ENCODE measurements at places on chromosomes 1 and 21.

DNA sequence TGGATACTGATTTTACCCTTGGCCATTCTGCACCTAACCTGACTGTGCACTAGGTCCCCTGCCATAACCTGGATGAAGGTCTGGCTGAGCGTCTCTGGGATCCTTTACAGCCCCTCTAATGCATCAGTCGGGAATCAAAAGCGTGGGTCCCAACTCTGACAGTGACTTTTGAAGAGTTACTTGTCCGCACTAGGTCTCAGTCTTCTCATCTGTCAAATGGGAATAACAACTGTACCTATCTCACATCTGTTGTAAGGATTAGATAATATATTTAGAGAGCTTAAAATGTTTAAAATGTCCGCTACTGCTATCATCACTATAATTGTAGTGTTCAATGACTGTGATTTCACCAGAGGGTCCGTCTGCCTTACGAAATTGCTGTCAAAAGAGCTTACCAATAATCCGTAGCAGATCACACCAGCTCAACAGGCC, 746 bp downstream of the TADA1 start:
- DNase-seq = no peak

GRCh38 chr1:55861676-55862340, 646.6 kb upstream of the USP24 start:
- DNase-seq = no peak

DNA sequence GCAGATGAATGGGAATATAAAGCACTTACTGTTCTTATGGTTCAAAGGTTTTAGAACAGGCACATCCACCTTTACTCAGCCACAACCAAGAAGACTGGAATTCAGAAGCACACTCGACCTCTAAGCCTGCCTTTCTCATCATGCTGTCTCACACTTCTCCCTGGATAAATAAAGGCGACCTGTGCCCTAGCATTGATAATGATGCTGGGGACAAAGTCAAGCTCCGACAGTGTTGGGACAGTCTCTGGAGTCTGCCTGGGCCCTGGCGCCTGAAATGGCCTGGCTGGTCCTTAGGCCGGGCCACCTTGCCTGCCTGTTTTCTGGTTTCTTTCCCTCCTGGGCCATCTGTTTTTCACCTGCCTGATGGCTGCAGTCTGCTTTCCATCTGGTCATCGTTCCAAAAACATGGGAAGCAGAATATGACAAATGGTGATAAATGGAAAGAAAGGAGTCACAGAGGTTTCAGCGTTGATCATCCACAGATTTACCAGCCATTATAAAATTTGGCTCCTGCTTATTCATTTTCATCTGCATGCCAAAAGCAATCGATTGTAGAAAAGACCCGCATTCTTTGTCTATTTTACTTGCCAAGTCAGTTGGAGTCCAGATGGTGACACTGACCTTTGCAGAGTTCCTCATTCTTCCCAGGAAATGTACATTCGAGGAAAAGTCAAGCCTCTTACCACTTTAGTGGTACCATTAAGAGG, 91.2 kb upstream of the KCNJ15 start:
- DNase-seq = no peak

- DNase-seq = no peak
These were observed 188.4 kb downstream of the NPHP4 start for GRCh38 chr1:5803851-5804250.

GRCh38 chr21:26747216-26747615, 98.0 kb downstream of the ADAMTS1 start:
- no peak for DNase-seq

DNA sequence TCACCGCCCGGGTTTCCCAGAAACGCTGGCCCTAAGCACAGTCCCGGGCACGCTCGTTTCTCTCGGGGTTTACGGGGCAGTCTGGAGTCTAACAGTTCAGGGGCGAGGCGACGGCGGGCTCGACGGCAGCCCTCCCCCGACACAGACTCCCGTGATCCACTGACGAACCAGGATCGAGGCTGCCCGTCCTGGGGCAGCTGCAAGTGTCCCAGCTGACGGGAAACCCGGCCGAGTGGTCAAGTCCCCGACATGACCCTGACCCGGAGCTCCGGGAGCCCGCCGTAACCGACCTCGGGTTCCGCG, 494 bp downstream of the UBE2J2 start:
- DNase-seq = no peak

DNA sequence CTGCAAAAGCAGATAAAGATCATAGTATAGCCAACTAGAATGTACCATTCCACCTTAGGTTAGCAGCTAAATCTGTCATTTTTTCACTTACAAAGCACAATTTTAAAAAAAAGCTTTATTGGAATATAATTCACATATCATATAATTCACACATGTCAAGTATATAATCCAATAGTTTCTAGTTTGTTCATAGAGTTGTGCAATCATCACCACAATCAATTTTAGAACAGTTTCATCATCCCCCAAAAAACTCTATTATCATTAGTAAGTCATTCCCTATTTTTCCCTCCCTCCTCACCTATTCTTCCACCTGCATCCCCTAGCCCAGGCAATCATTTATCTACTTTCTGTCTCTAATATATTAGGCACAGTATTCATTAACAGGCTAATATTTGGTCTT, 32.0 kb upstream of the INSL5 start:
- DNase-seq = no peak

DNA sequence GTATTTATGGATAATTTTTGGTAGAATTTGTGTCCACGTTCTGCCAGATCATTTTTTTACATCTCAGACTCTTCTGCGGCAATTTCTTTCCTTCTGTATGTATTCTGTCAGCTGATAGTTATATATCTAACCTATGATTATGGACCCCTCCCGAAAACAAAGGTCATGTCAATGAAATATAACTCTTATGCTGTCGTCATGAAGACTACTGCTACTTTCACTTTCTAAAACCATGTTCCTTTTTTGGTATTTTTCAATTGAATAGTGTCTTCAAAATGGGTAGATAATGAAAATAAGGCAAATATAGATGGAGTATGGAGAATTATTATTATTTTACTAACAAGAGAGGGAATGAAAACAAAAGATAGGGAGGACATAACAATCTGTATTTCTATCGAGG, 3.2 kb downstream of the ANGPTL1 start:
- no peak for DNase-seq

- DNase-seq = no peak
These were observed 151.6 kb downstream of the KCTD3 start for GRCh38 chr1:215718575-215719287.

DNA sequence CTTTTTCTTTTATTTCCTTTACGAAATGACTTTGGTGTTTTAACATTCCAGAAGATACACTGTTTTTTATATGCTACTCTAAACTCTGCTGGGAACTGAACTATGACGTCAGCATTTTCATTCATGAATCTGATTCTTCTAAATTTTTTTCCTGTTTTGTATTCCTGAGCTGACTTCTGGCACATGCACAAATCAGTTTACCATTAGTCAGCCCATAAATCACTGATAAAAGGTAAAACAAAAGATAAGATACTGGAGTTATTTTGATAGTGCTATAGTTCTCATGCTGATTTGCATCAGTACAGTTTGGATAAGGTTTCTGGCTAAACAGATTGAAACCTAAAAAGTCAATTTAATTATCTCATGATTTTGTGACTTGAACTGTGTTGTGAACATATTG, 10.4 kb downstream of the CAMTA1 start:
- DNase-seq = no peak

GRCh38 chr1:53542551-53542950, 83.4 kb downstream of the DMRTB1 start:
- DNase-seq = no peak

GRCh38 chr21:42775123-42775522, 104.2 kb downstream of the WDR4 start:
- DNase-seq = no peak

GRCh38 chr1:236204039-236204438, 61.7 kb downstream of the GPR137B start:
- no peak for DNase-seq

- no peak for DNase-seq
These were observed 21.1 kb upstream of the OR10J5 start for GRCh38 chr1:159556931-159557369.

GRCh38 chr21:29342363-29342957, 43.7 kb downstream of the BACH1 start:
- DNase-seq = no peak

DNA sequence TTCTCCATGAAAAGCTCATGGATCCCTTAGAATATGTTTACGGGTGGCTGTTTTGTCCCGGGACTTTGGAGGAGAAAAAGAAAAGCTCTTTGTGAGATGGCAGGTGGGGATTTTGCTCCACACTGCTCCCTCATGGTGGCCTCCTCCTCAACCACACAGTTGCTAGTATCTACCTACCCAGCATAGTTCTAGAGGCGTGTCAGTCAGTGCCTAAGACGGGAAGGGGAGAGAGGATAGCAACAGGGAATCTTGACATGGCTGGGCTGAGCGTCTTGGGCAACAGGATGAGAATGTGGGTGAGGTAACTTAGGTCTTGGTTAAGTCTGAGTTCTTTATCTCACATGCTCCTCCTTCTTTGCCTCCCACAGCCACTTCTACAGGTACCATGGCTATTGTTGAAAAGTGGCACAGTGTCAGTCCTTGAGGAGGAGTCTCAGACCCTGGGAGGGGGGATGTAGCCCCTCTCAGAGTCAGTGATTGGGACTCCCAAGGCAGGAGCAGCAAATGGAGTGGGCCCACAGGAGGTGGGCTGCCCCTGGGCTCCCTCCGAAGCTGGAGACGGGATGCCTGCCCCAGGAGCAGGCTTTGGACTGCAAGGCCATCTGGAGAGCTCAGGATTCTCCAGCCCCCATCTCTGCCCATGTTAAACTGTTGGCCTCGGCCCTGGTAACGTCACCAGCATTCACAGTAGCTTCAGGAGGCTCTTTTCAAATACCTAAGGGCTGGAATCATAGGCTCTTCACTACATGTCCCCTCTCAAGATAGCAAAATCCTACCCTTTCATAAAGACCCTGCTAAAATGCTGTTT, 75.4 kb downstream of the TENT5C start:
- no peak for DNase-seq

- DNase-seq = no peak
These were observed 34.0 kb upstream of the ADGRL4 start for GRCh38 chr1:79040424-79041082.

DNA sequence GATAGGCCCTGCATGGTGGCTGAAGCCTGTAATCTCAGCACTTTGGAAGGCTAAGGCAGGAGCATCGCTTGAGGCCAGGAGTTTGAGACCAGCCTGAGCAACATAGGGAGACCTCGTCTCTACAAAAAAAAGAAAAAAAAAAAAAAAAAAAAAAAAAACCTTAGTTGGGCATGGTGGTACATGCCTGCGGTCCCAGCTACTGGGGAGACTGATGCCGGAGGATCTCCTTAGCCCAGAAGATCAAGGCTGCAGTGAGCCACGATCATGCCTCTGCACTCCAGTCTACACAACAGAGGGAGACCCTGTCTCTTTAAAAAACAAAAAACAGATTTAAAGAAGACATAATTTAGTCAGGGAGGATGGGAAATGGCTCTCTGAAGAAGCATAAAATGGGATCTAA, 3.8 kb downstream of the LIN9 start:
- no peak for DNase-seq

- no peak for DNase-seq
These were observed 147.7 kb downstream of the CDC42BPA start for GRCh38 chr1:227170361-227171166.

GRCh38 chr1:235240960-235241359, 79.9 kb upstream of the RBM34 start:
- DNase-seq = no peak

GRCh38 chr1:181044449-181044966, 10.7 kb downstream of the MR1 start:
- no peak for DNase-seq

DNA sequence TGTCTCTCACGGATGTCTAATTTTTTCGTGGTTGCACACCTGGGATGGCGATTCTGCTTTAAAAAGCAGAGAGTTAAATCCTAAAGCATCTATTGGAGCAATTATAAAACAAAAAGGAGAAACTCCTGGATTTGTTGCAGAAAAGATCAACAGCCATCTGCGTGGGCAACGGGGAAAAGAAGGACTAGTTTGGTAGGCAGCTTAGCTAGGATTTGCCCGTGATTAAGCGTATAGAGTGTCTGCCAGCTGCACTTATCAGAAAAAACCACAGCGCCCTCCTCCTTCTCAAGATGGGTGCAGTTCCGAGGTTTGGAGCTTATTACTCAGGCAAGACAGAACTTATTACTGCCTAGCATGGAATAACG, 526 bp upstream of the SLC25A24 start:
- peak; percentile 16 for DNase-seq

DNA sequence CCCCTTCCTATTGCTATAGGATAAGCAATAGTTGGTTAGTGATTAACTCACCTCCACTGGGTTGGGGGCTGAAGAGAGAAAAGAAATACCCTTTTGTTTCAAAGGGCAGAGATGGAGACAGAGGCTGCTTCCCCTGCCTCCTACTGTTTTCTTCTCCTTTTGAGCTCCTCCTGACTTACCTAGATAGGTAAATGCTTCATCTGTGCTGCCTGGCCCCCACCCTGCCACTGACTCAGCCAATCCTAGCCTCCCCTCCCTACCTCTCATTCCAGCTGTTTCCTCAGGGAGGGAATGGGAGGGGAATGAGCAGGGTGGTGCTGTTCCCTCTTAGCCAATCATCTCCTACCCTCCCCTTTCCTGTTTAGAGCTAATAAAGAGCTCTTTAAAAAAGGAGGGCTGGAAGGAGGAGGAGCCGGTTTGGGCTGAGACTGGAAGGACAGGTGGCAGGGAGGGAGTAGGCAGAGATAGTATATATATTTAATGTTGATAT, at the start of gene C1orf116:
TSS of gene C1orf116 (minus strand) at position 229 of the 490 bp plus-strand sequence. CDS start 5,158 bp downstream, outside the sequence.
- DNase-seq = no peak

- no peak for DNase-seq
These were observed 7.6 kb downstream of the CLSTN1 start for GRCh38 chr1:9816199-9816598.

DNA sequence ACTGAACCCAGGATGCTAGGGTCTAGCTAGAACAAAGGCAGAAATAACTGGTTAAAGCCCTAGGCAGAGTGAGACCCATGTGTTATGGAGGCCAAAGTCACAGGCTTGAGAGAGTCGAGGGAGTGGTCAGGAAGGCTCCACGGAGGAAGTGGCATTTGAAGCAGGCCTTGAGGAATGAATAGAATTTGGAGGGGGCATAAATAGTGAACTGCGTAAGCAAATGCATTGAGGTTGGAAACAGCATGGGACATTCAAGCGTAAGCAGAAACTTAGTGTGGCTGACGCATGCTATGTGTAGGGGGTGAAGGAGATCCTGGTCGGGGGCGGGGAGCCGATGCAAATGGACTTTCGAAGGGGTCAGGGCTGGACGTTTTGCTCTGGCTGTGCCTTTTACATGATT, 11.5 kb downstream of the AZIN2 start:
- DNase-seq = no peak

DNA sequence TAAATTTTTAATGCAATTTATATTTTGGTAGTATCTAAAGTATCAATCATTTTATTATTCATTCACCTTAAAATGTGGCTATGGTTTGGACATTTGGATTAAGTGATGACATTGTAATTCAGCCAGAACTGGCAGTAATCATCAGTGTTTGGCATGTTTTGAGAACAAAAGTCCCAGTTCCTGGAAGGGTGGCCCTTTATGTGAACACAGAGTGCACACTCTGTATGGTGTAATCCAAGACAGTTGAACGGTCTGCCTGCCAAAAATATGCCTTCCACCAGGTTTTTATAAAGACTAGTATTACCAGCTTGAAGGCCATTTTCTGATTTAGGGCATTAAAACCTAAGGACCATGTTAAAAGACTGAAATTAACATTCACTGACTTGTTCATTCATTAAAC, 448.7 kb downstream of the LTN1 start:
- DNase-seq = no peak

GRCh38 chr1:30906631-30907441, 1.7 kb downstream of the SDC3 start:
- no peak for DNase-seq

Data from activated T-helper 1 cell treated with Interleukin-2 at 50 U/mL for 16 hours (primary cell).